ENCODE measurements at places on chromosomes 1 and 21.

GRCh38 chr1:100565533-100565932, 27.6 kb downstream of the GPR88 start:
- no peak for DNase-seq

- no peak for DNase-seq
These were observed 607.1 kb downstream of the KCNT2 start for GRCh38 chr1:196001188-196001587.

DNA sequence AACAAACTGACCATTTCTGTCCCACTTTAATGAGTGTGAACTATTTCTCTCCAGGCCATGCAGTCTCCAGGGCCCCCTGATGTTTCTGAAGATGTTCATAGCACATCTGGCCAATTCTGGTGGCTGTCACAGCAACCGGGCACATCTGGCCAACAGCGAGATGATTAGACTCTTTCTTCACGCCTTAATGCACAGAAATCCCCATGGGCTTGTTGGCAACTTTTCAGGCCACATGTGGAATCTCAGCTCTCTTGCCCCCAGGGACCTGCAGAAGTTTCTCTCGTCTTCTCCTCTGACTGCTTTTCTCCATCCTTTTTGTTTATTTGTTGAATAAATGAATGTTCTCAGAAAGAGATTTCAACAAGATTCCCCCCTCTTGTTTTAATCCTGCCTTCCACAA, 71.2 kb upstream of the HMGB4 start:
- no peak for DNase-seq

GRCh38 chr1:193411215-193411614, 224.8 kb upstream of the B3GALT2 start:
- DNase-seq: no peak

DNA sequence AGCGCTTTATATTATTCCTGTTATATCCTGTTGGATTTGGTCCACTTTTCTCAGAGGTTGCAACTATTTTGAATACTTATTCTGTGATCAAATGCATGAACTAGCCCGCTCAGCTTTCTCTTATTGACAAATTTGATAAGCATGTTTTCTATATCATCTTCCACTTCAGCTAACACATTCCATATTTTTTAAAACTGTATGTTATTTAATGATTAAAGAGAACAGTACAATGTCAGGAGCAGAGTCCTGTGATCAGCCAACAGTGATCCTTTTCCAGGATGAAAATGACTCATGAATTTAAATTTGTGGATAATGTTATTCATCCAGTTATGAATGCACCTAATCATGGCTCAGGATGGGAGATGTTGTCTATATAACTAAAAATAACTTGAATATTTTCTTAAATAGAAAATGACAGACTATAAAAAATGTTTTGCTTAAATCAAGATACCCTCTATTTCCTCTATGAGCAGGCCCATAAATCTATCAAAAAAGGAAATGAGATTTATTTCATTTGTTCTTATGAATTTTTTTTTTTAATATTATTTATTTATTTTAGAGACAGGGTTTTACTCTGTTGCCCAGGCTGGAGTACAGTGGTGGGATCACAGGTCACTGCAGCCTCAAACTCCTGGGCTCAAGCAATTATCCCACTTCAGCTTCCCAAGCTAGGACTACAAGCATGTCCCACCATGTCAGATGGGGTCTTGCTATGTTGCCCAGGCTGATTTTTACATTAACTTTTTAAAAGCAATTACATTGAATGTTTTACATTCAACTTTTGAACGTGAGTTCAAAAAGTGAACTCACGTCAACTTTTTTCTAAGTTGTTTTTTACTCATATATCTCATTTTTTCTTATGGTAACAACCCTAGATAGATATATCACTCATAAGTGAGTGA, 12.5 kb downstream of the BPNT1 start:
- DNase-seq: no peak

DNA sequence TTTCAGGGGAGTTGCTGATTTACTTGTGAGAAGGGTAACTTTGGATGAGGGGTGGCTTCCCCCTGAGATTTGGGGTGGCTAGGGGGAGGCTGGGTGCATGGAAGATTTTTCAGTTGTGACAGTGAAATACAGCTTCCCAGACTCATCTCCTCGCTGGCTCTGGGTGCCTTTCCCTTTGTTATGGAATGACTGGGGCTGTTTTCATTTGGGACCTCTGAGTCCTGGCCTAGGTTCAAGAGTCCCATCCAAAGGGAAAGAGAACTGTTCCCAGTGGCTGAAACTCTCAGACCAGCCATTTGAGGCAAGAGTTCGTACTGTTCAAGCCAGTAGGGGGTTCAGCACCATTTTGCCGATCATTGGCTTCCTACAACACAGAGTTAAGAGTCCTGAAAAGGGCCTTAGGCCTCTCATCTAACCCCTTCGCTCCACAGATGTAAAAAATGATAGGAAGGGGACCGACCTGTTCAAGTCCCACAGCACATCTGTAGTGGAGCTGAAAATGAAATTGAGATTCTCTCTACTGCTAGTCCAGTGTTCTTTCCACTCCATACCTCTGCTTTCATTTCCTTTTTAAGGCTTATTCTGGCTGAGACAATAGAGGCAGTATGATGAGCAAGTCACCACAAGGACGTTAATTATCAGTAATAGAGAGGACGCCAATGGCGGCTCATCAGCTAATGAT, 958 bp downstream of the DDR2 start:
- DNase-seq: no peak

- DNase-seq: no peak
These were observed 790 bp upstream of the TSNAX start for GRCh38 chr1:231527586-231528171.

DNA sequence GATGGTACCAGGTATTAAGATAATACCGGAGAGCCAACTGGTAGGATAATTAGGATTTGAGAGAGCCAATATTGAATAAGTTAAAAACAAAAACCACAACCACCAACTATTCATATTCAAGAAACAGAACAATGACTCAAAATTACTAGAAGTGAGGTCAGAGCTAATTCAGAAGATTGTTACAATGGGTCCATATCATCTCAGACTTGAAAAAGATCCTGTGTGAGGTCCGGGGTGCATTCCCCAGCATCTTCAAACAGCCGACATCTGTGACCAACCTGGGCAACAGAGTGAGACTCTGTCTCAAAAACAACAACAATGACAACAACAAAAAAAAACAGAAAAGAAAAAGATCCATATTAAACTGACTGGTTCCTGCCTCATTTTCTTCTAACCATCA, 18.6 kb downstream of the AK2 start:
- no peak for DNase-seq

DNA sequence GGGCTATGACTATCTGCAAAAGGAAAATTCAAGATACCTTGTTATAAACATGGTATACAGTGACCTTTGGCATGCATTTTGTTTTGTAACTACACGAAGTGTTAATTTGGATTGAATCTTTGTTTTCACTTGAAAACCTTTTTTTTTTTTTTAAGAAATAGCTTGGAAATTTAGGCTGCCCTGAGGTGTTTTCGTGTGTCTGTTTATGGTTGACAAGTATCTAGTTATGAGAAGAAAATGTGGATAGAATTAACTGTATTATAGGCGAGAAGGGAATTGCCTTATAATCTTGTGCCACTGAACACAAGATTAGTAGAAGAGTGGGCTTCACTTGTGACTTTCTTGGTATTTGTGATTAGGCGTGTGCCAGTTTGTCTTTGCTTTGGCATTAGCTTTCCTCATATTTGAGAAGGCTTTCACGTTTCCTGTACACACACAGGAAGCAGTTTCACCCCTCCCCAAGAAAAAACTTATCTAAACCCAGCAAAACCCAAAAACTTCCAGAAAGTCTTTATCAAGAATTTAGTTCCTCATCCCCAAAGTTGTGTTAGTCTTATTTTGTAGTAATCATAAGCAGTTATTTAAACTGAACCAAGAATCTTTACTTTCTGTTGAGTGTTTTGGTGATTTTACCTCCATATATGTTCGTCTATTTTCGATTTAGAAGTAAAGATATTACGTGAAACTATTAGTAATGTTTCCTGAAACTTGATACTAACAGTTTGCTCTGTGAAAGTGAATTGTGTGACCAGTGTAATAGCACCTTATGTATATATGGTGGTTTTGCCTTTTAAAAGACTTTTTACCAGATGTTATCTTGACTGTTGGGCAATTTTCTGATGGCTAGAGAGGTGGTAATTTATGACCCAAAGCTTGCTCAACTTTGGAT, 3.8 kb downstream of the DYRK1A start:
- no peak for DNase-seq

- DNase-seq: no peak
These were observed 15.8 kb downstream of the KCNC4 start for GRCh38 chr1:110225756-110226404.

- DNase-seq: no peak
These were observed 134.1 kb downstream of the SYT14 start for GRCh38 chr1:210072129-210072528.

- no peak for DNase-seq
These were observed 52.4 kb upstream of the H6PD start for GRCh38 chr1:9181990-9182783.

GRCh38 chr1:93443454-93443853, 4.5 kb upstream of the FNBP1L start:
- DNase-seq: no peak

- DNase-seq: no peak
These were observed 2.5 kb downstream of the RHOC start for GRCh38 chr1:112704391-112704933.

- DNase-seq: no peak
These were observed 52.1 kb upstream of the LAPTM5 start for GRCh38 chr1:30809514-30810263.

DNA sequence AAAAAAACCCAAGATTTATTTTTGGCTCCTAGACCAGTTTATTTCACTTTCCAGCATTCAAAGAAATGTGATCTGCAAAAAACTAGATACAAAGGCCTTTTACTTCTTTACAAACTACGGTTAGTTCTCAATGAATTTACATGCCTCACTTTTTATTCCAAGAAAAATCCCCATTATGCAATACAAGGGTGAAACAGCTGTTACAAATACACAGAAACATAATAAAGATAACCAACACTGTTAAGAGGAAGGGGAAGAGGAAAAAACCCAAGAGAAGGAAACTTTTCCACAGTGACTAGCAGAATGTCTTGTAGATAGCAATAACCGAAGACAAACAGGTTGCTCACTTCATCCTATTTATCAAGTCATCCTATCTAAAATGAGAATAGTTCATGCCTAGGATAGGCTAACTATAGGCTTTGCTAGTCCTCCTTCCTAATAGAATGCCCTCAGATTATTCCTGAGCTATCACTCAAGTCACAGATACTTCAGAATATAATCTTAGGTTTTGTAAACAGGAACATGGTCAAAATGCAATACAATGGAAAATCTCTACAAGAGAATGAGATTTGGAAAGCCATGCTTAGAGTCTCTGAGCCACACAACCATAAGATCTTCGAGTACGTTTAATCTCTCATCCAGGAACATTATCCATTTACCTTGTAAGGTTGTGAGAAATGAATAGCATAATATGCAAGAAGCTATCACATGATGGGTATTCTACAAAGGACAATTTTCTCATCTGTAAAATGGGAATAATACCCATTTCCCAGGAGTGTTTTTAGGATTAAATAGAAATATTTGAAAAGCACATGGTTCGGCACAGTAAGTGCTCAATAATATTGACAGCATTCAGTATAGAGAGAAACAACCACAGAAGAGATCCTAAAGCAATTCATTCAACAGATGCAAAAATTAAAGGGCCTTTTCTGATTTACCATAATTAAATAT, 5.4 kb downstream of the PNRC2 start:
- DNase-seq: no peak

GRCh38 chr1:63975481-63975880, 201.7 kb downstream of the ROR1 start:
- DNase-seq: no peak

DNA sequence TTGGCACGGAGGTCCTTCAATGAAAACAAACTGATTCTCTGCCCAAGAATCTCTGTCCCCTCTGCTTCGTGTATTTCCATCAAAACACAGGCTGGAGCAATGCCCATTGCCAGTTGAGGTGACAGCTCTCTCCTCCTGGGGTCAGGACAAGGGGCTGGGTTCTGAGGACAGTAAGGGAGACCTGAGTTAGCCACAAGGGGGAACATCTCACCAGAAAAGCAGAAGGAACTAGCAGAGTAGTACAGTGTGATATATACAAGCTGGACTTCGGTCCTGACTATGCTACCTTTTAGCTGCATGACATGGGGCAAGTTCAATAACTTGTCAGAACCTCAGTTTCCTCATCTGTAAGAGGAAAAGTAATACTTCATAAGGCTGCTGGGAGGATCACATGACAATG, 50.3 kb downstream of the SYT2 start:
- DNase-seq: no peak

GRCh38 chr1:230191855-230192254, 124.8 kb downstream of the GALNT2 start:
- DNase-seq: no peak

GRCh38 chr1:197985351-197985750, 68.2 kb downstream of the LHX9 start:
- no peak for DNase-seq

DNA sequence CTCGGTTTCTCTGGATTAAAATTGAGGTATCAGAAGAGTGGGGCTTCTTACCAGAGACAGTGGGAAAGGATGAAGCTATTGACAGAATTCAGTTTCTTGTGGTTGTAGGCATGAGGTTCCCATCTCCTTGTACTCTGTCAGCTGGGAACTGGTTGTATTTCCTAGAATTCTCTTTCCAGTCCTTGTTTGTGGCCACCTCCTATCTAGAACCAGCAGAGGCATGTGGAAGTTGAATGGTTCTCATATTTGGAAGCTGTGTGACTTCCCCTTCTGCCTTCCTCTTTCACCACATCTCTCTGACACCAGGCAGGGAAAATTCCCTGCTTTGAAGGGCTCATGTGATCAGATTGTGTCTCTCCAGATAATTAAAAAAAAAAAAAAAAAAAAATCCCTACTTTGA, 457.7 kb upstream of the ADAMTS5 start:
- DNase-seq: no peak

DNA sequence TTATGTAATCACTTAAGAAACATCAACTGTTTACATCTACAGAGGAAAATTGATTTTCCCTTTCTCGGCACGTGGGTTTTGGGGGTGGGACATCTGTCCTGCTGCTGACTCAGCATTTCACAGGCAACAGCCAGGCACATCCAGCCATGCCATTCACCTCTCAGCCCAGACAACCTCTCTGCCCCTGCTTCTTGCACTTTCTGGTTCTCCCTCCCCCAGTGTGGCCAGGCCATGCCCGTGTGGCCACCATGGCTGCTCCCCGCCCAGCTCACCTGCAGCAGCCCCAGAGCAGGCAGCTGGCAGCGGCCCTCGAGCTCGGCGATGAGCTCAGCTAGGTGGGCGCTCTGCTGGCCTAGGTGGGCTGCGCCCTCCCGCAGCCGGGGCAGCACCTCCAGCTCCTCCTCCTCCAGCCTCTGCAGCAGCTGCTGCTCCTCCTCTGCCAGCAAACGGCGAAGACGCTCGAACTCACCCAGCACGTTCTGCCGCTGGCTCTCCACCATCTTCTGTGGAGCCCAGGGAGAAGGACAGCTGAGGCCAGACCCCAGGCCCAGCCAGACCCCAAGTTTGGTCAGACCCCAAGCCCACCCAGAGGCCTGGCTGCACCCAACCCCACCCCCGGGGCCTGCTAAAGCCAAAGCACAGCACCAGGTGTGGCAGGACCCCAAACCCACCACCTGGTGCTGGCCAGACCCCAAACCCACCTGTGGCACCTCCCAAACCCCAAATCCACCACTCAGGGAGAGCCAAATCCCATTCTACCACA, 5.8 kb downstream of the TRIM11 start:
- DNase-seq: no peak

- no peak for DNase-seq
These were observed 738.8 kb downstream of the PTPRU start for GRCh38 chr1:29975036-29975694.

GRCh38 chr1:45205910-45206721, at the start of gene ZSWIM5:
Gene ZSWIM5, minus strand, starts transcription at chr1:45206605. Its CDS starts 255 bp downstream, at chr1:45206350.
- DNase-seq: peak; percentile 22

- DNase-seq: no peak
These were observed 80.4 kb downstream of the ITPKB start for GRCh38 chr1:226658546-226659125.

GRCh38 chr1:38989979-38990378, 1.1 kb upstream of the AKIRIN1 start:
- no peak for DNase-seq

All from stimulated activated CD8-positive, alpha-beta memory T cell treated with anti-CD3 and anti-CD28 coated beads, Interleukin-7, amount 100 ng/mL, for 4 hours (primary cell).